ELF-1 (cell line): ENCODE measurements at places on chromosomes 6 and 20.

GRCh38 chr20:15556869-15557268 is 1016.4 kb downstream of the KIF16B start:
- DNase-seq = no peak

DNA sequence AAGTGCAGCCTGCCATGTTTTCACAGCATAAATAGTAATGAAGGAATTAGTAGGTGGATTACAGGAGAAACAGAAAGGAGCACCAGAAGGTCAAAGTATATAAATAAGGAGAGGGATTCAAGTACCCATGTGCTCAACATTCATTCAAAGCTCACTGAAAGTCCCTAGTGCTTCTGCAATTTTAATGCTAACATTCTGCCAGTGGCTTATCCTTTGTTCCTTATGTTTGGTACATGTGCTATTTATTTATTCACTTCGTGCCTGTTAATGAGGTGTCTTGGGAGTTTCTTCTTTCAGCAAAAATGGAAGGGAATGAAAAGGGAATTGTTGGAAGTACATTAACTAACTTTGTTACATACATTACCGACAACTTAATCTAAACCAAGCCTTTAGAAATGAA is 105.7 kb downstream of the CRYBG1 start:
- DNase-seq = no peak

- no peak for DNase-seq
These were observed 73.9 kb downstream of the UBR2 start for GRCh38 chr6:42637681-42638080.

DNA sequence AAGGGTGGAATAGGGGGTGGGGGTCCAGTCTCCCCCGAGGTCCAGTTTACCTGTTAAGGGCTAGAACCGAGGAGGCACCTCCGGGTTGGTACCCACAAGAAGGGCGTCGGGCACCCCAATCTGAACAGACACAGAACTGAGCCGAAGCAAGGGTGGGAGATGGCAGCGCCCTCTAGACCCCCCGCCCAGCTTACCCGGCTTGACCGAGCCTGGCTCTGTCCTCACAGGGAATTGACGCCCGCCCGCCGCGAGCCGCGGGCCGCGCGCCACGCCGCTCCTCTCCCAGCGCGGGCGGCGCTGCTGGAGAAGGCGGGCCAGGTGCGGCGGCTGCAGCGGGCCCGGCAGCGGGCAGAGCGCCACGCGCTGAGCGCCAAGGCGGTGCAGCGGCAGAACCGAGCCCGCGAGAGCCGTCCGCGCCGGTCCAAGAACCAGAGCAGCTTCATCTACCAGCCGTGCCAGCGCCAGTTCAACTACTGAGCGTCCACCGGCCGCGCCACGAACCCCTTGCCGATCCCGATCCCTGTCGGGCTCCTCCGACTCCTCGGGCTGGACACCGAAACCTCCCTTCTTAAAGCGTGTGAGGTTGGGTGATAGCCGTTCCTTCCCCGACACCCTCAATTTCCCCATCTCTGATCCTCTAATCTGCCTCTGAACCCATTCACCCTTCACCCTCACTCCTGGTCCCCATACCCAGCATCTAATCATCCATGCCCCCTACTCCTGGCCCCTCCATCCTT is 5.9 kb downstream of the TP53INP2 start:
- DNase-seq = peak; percentile 86

DNA sequence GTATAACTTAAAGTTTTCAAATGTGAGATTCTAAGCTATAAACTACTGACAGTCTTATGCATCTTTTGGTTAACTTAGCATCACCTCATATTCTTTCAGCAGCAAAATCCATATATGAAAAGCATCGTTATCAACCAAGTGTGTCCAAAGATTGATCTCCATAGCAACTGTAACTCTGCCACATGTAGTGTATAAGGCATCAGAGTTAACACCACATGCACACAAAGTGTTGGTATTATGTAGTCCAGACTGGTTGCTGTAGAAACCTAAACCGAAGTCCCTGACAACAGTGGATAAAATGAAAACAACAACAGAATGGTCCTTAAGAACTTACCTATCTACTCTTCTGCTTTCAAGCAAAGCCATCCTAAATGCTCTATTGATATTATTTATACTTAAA is 39.6 kb downstream of the PDSS2 start:
- no peak for DNase-seq

DNA sequence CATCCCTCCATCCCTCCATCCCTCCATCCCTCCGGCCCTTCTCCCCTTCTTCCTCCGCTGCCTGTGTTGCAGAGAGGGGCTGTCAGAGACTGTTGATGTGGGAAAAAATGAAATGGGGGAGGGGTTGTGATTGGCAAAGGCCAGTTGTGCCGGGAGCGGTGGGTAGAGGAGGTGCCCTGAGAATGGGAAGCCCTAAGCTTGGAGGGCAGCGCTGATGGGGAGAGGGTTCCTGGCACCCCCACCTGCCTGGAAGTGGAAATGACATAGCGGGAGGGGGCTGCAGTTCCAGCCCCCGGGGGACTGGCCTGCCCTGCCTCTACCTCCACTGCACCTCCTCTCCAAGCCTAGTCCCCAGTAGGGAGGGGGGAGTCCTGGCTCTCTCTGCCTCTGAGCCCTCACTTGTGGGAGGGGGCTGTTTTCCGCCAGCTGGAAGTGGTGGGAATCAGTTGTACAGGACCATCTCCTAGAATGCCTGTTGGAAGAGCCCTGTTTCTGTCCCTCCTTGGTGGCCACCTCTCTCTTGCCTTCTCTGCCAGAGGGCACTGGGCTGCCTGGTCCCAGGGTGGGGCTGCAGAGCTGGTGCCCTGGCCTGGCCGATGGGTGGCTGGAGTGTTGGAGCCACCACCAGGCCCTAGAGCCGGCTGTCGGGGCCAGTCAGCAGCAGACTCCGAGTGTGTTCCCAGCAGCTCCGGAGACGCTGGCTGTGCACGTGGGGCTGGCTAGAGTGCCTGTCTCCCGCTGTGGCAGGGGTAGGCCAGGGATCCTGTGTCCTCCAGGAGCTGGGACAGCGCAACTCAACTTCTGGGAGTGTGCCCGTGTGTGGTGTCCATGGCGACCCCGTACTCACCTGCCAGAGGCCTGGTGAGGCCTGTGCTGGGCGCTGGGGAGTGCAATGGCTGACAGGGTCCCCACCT is 1.5 kb downstream of the DLGAP4 start:
- DNase-seq = peak; percentile 18

- no peak for DNase-seq
These were observed 121.0 kb downstream of the BCAS1 start for GRCh38 chr20:53949319-53949839.

DNA sequence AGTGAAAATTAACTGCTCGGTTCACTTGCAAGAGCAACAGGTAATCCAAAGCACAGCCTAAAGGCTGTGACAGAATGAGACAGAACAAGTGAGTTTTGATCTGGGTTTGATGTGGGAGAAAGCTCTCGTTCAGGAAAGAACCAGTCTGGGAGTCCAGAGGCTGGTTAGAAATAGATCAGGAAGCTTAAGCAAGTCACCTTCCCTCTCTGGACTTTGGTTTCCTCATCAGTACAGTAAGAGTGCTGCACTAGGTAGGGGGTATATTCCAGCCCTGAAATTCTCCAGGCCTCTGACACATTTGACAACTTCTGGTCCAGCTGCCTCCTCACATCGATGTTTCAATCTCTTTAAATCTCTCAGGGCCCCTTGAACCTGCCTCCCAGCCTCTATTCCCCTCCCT is 33.7 kb upstream of the MDGA1 start:
- DNase-seq = no peak

- no peak for DNase-seq
These were observed 845 bp downstream of the ZMYND8 start for GRCh38 chr20:47355489-47356219.

GRCh38 chr6:18306977-18307376 is 42.6 kb upstream of the DEK start:
- DNase-seq = no peak

GRCh38 chr6:42572523-42572922 is 8.7 kb downstream of the UBR2 start:
- no peak for DNase-seq

- DNase-seq = no peak
These were observed 243.1 kb downstream of the ALDH8A1 start for GRCh38 chr6:134706806-134707205.

GRCh38 chr6:119612176-119612891 is 262.8 kb upstream of the MAN1A1 start:
- DNase-seq = no peak

DNA sequence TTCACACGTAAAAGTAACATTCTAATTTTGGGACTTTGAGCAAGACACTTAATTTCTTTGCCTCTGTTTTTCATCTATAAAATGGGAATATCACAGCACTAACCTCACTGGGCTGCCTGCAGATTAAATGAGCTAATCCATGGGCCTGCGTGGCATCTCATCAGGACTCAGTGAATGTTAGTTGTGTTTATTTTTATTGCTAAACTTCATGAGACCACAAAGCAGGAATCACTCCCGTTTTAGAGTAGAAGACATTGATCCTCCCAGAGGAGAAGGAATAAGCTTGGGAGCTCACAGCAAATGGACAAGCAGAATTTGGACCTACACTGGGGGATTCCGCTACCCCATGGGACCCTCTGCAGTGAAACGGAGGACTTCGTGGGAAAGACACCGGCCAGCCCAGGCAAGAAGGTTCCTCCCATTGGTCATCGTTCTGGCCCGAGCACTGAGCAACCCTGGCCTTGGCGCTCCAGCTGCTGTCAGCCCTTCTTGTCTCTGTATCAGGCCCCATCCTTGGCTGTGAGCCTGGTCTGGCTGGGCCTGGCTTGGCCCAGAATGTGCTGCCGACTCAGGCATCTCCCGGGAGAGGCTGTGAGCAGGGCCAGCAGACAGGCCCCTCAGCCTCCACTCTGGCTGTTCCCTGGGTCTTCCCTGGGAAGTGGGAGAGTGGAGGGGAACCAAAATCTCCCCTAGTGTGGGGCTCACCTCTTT is 79.8 kb downstream of the NFATC2 start:
- no peak for DNase-seq

DNA sequence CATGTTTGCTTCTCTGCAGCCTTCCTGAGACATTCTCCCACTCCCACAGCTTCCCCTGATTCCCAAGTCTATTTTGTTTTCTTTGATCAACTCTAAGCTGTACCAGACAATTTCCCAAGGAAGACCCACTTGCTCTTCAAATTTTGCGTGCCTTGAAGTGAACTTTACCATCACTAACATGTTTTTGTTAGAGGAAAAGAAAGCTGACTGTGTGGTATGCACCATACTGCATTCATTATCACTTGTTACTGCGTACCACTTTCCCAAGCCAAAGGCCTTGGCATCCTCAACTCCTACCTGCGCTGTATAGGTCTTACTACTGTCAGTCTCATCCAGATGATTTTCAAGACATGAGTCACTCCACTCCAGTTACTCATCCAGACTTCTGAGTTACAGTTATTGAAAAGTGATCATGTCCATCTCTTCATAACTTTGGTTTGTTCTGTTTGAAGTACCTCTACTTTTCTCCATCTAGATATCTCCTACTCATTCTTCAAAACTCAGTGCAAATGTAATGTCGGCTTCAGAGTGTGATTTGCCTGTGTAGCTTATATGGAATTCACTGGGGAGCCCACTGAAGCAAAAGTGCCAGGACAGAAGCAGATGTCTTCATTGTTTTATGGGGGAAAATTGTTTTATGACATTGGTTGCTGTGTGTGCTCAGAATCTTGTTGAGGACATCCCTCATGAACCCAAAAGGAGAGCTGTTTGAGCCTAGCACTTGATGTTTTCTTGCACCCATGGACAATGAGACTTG is 5.2 kb downstream of the RPS12 start:
- DNase-seq = peak; percentile 21

GRCh38 chr6:33822575-33823395 is 19.0 kb upstream of the MLN start:
- peak; percentile 79 for DNase-seq

GRCh38 chr20:50412069-50412468 is 98.1 kb upstream of the PTPN1 start:
- peak; percentile 68 for DNase-seq

DNA sequence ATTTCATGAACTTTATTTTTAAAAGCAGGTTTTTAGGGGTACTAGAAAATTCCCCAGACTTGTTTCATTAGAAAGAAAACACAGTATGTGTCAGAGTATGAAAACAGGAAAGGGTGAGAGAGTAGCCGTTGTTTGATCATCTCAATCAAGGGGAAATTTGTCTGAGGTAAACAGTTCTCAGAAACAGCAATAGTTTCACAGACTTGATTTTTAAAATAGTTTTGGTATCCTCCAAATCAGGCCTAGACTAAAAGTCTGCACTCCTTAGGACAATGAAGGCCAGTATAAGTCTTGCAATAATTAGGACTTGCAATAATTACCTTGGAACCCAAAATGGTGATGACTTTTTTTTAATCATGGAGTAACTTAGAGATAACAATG is 176.6 kb upstream of the TAB2 start:
- DNase-seq = no peak

DNA sequence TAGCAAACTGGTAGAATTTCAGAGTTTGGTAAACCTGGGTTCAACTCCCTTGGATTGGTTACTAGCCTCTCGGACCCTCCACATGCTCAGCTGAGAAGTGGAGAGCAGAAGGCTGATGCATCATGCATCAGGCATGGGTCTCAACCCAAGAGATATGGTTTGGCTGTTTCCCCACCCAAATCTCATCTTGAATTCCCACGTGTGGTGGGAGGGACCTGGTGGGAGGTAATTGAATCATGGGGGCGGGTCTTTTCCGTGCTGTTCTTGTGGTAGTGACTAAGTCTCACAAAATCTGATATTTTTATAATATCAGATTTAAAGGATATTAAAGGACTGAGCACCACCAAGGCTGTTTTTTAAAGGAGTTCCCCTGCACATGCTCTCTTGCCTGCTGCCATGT is 75.1 kb downstream of the PPP1R3G start:
- DNase-seq = no peak

- DNase-seq = no peak
These were observed at the start of gene PTCRA for GRCh38 chr6:42915732-42916131. PTCRA (plus strand) TSS chr6:42916053; CDS start chr6:42916070, 17 bp downstream.

- DNase-seq = no peak
These were observed 39.7 kb downstream of the ZC3H12D start for GRCh38 chr6:149445095-149445466.

- no peak for DNase-seq
These were observed 7.8 kb downstream of the ENPP3 start for GRCh38 chr6:131644921-131645320.

DNA sequence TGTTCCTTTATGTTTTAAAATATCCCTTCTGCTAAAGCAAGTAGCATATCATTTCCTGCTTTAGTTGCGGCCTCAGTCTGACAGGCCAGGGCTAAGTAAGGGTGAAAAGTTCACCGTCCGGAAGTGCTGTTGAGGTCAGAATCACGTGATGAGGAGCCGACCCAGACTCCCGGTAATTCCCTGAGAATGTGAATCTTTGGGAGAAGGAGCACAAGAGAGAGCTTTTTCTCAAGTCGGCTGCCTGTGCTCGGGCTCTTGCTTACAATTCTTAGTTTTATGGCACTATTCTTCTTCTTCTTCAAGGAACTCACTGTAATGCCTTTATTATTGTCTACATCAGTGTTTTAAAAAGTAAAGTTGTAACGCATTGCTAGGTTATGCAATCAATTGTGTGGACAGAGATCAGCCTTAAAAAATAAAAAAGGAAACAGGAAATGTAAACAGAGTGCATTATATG is 309.3 kb downstream of the PRL start:
- DNase-seq = peak; percentile 75
